Spinal cord (tissue), 10 donors: ENCODE measurements at places on chromosomes 1 and 21. TPM values are rescaled to one million over a fixed set of nuclear protein-coding genes. Genes with fewer than 3 reads are reported as not detected.

GRCh38 chr21:15051644-15052458, 12.9 kb downstream of the NRIP1 start:
- H3K36me3 ChIP-seq, result no peaks in the 10 kb centered on the region
- no peak overlapping the region for H3K27ac ChIP-seq
- H3K4me3 ChIP-seq, result no peak overlapping the region
- no peak for DNase-seq
- H3K4me1 ChIP-seq, result no peaks in the 10 kb centered on the region
- H3K27me3 ChIP-seq, result no peaks in the 10 kb centered on the region

- no peaks in the 10 kb centered on the region for H3K36me3 ChIP-seq
- no peak overlapping the region for H3K27ac ChIP-seq
- H3K27me3 ChIP-seq, result no peaks in the 10 kb centered on the region
- H3K4me1 ChIP-seq, result no peaks in the 10 kb centered on the region
Observed at GRCh38 chr1:55402142-55402541, 187.0 kb upstream of the USP24 start.

Gene NT5C1A
- 2.4 TPM for total RNA-seq

GRCh38 chr1:3168678-3169077, 99.7 kb downstream of the PRDM16 start:
- no peak overlapping the region for H3K27ac ChIP-seq
- peaks cover 11% of the 10 kb centered on the region for H3K36me3 ChIP-seq
- peaks cover 5% of the 10 kb centered on the region for H3K27me3 ChIP-seq
- H3K4me3 ChIP-seq, result no peak overlapping the region
- no peak for DNase-seq

DNA sequence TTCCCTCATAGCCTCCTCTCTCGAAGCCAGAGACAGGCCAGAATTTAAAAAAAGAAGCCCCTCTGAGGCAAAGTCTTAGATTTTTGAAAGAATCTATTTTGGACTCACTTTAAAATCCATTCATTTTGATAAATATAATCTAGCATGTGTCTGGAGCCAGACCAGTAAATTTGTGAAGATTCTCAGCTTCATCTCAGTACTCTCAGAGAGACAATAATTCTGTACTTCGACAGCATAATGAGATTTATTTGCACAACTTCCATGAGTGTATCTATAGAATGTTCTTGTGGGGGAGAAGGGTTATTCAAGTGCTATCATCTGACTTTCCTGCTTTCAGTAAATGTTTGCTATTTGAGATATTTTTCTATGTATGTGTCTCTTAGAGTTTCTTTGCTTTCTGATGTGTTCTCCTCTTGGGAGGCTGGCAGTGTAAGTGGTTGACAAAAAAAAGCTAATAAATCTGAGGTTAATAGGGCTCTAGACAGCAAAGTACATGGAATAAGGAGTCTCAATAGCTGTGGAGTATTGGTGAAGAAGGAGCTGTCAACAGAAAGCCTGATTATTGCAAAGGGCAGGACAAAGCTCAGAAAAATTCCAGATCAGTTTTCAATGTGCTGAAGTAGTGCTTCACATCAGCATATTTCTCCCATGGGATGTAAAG, 223.0 kb downstream of the PTBP2 start:
- no peak overlapping the region for H3K27ac ChIP-seq
- H3K27me3 ChIP-seq, result no peaks in the 10 kb centered on the region
- H3K4me1 ChIP-seq, result no peaks in the 10 kb centered on the region
- H3K36me3 ChIP-seq, result no peaks in the 10 kb centered on the region

Gene LRRN2
- 13.3 TPM for total RNA-seq

GRCh38 chr1:178495158-178495557, 1.6 kb downstream of the CLEC20A start:
- no peaks in the 10 kb centered on the region for H3K36me3 ChIP-seq
- H3K4me1 ChIP-seq, result no peaks in the 10 kb centered on the region
- H3K4me3 ChIP-seq, result no peak overlapping the region

Gene CFHR2
- not detected for total RNA-seq

DNA sequence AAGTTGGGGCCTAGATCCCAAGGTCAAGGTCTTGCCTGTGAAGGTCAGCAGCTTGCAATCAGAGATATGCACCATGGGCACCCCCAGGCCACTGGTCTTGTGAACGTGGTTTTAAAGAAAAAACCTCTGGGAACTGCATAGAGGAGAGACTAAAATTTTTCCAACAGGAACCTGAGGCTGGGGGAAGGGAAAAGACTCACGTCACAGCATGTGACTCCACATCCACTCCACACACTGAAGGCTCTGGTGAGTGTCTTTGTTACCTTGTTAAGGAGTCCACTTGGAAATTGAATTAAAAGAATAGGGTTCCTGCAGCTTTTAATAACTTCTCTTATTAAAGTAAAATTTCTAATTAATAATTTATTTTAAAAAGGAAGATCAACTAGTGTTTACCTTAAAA, 224.9 kb downstream of the DAB1 start:
- no peak overlapping the region for H3K4me3 ChIP-seq
- no peaks in the 10 kb centered on the region for H3K36me3 ChIP-seq
- H3K4me1 ChIP-seq, result no peaks in the 10 kb centered on the region
- no peak overlapping the region for H3K27ac ChIP-seq
- no peaks in the 10 kb centered on the region for H3K27me3 ChIP-seq
- no peak for DNase-seq

GRCh38 chr1:952201-952600, 6.9 kb downstream of the NOC2L start:
- no peak for DNase-seq
- H3K4me1 ChIP-seq, result peaks cover 2% of the 10 kb centered on the region
- H3K4me3 ChIP-seq, result no peak overlapping the region
- H3K27me3 ChIP-seq, result no peaks in the 10 kb centered on the region

- H3K27me3 ChIP-seq, result no peaks in the 10 kb centered on the region
- H3K27ac ChIP-seq, result no peak overlapping the region
- H3K36me3 ChIP-seq, result no peaks in the 10 kb centered on the region
- no peak for DNase-seq
- H3K4me3 ChIP-seq, result no peak overlapping the region
Observed at GRCh38 chr1:241964550-241965282, 7.1 kb downstream of the BECN2 start.

- H3K36me3 ChIP-seq, result peaks cover 3% of the 10 kb centered on the region
- DNase-seq, result no peak
- no peak overlapping the region for H3K27ac ChIP-seq
- H3K4me3 ChIP-seq, result no peak overlapping the region
- peaks cover 4% of the 10 kb centered on the region for H3K27me3 ChIP-seq
- peaks cover 2% of the 10 kb centered on the region for H3K4me1 ChIP-seq
Observed at GRCh38 chr1:2783435-2784397, 17.8 kb downstream of the TTC34 start.

DNA sequence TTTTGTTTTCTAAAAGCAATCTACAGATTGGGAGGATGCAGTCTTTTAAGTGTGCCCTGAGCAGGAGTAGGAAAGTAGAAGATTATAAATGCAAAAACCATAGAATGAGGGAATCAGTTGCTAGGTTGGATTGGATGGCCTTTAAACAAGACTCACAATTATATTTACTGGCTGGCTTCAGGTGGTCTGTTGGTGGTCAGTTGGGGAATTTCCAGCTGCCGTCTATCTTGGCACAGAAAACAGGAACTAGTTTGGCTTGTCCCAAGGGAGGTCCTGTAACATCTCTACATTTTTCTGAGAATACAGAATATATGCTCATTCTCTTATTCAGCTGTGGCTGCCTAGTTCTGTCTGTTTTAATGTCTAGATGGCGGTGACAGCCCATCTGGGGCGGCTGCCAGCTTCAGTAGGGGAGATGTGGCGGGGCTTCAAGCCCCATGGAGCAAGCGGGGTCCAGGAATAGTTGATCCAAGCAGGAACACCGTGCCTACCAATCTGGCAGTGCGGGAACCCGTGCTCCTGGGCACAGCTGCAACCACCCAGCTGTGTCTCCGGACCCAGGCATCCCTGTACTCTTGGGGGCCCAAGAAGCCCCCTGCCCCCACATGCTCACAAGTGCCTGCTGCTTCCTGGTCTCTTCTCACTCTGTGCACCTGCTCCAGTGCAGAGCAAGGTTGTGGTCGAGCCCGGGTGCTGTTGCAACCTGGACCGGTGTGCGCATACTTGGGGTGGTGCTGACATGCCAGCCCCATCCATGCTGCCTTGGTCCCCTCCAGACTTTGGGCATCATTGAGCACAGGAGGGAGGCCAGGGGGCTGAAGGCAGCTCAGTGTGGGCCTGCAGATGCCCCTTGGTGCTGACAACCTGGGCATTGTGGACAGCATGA, 1182.6 kb downstream of the AMY1C start:
- no peaks in the 10 kb centered on the region for H3K36me3 ChIP-seq
- no peaks in the 10 kb centered on the region for H3K4me1 ChIP-seq
- no peak for DNase-seq
- no peak overlapping the region for H3K27ac ChIP-seq
- H3K27me3 ChIP-seq, result no peaks in the 10 kb centered on the region
- no peak overlapping the region for H3K4me3 ChIP-seq

DNA sequence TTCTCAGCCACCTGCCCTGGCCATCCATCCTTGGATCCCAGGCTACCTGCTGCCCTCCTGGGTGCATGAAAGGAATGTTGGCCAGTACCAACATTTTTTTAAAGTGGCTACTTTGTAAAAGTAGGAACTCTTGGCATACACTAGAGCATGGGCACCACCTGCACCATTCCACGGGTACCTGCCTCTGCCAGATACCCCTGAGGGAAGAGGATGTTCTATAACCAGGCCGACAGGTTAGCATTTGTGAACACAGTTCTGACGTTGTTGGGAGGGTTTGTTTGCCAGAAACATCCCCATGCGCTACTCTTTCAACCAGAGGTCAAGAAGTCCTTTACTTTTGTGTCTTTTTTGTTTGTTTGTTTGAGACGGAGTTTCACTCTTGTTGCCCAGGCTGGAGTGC, 43.0 kb downstream of the EVA1C start:
- no peaks in the 10 kb centered on the region for H3K36me3 ChIP-seq
- H3K27ac ChIP-seq, result no peak overlapping the region
- peaks cover 8% of the 10 kb centered on the region for H3K4me1 ChIP-seq
- H3K4me3 ChIP-seq, result no peak overlapping the region

Gene CXADR
- 81.1 TPM for total RNA-seq

Gene HCN3
- 6.1 TPM for total RNA-seq

DNA sequence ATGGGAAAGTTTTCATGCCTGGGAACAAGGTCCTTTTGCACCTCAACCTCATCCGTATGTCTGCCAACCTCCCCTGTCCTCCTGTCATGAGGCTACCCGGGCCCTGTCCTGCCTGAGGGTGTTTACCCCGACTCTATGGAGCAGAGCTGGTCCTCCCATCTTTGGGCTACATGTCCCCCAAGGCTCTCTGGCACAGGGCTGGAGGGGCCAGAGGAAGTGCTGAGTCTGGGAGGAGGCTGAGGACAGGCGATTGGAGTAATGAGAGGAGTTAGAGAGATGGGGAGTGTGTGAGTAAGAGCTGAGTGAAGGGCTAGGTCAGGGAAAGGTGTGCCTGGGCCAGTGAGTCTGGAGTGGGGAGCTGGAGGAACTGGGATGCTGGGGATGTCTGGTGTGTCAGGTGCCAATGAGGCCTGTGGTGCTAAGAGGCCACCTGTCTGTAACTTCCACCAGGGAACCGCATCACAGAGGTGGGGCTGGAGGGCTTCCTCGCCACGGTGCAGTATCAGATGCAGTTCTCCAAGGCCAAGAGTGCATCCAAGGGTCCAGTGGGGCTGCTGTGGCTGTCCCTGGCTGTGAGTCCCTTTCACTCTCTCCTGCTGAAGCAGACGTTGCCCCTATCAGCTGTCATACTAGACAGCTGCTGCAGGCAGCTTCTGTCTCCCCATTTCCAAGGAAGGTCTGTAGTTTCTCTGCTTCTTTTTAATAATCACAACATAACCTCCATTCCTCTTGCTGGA, 11.7 kb downstream of the LRRC71 start:
- peaks cover 25% of the 10 kb centered on the region for H3K27me3 ChIP-seq
- no peak overlapping the region for H3K4me3 ChIP-seq
- peaks cover 27% of the 10 kb centered on the region for H3K4me1 ChIP-seq
- no peak for DNase-seq

DNA sequence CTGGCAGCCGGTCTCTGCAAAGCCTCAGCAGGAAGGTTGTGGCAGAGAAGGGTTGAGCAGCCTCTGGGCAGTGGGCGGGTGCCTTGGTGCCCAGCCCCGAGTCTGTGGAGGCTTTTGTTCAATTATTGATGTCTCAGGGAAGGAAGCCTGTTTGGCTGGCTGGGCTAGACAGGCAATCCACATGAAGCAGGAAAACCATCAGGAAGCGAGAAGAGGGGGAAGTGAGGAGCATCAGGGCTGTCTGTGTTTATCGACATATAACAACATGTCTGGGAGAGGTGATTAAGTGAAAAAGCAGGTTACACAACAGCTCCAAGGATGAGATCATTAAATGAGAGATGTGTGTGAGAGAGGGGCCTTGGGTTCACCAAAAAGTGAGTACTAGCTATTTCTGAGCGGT, 105.4 kb downstream of the UBE2U start:
- no peaks in the 10 kb centered on the region for H3K4me1 ChIP-seq
- no peak for DNase-seq
- H3K27me3 ChIP-seq, result no peaks in the 10 kb centered on the region
- no peak overlapping the region for H3K4me3 ChIP-seq

Gene KRTAP20-1
- total RNA-seq, result not detected

GRCh38 chr1:47794530-47794929, 202.7 kb downstream of the TRABD2B start:
- H3K4me1 ChIP-seq, result peaks cover 7% of the 10 kb centered on the region
- DNase-seq, result no peak
- no peak overlapping the region for H3K27ac ChIP-seq
- H3K36me3 ChIP-seq, result no peaks in the 10 kb centered on the region
- no peaks in the 10 kb centered on the region for H3K27me3 ChIP-seq

Gene CAPN9
- total RNA-seq, result 0.66 TPM

Gene PRELP
- 3.7 TPM for total RNA-seq

DNA sequence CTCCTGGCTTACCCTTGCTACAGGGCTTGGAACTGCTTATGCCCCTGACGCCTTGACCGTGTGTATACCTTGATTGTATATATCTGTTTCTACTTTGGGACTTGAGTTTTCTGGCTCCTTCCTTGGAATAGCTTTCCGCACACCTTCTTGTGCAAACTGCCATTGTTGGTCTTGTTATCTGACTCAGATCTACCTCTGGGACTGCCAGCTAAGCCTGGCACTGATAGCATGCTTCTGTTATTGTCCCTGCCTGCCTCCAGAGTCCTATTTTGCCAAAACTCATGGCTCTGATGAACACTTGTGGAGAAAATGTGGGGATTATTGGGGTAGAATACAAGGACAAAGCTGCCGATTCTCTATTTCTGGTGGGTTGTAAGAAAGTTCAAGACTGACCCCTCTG, 15.4 kb downstream of the FMOD start:
- H3K4me1 ChIP-seq, result peaks cover 10% of the 10 kb centered on the region
- no peak overlapping the region for H3K27ac ChIP-seq
- H3K36me3 ChIP-seq, result no peaks in the 10 kb centered on the region
- no peak for DNase-seq
- H3K27me3 ChIP-seq, result peaks cover 2% of the 10 kb centered on the region

Gene SIM2
- total RNA-seq, result not detected

Gene S100A9
- total RNA-seq, result 829 TPM

DNA sequence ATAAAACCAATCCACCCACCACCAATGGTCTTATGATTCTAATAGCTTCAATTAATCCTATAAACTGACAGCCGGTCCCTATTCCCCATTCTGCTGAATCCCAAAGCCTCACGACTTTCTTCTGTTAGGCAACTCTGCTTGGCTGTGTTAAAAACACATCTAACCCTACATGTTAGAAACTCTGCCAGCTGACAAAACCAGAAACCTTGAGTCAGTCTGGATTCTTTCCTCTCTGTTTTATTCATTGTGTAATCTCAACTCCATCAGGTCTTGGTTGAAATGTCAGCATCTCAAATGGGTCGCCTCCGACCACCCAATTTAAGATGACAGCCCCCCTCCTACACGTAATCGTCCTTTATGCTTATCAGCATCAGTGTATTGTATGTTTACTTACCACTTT, 312.1 kb downstream of the DISC1 start:
- peaks cover 29% of the 10 kb centered on the region for H3K4me1 ChIP-seq
- H3K36me3 ChIP-seq, result no peaks in the 10 kb centered on the region
- H3K27ac ChIP-seq, result no peak overlapping the region
- H3K4me3 ChIP-seq, result no peak overlapping the region
- no peak for DNase-seq

Gene KIF2C
- total RNA-seq, result 7.9 TPM
